ENCODE measurements at places on chromosomes 16 and 17.

GRCh38 chr17:62405451-62405850 is 18.2 kb upstream of the METTL2A start:
- no peak for DNase-seq

DNA sequence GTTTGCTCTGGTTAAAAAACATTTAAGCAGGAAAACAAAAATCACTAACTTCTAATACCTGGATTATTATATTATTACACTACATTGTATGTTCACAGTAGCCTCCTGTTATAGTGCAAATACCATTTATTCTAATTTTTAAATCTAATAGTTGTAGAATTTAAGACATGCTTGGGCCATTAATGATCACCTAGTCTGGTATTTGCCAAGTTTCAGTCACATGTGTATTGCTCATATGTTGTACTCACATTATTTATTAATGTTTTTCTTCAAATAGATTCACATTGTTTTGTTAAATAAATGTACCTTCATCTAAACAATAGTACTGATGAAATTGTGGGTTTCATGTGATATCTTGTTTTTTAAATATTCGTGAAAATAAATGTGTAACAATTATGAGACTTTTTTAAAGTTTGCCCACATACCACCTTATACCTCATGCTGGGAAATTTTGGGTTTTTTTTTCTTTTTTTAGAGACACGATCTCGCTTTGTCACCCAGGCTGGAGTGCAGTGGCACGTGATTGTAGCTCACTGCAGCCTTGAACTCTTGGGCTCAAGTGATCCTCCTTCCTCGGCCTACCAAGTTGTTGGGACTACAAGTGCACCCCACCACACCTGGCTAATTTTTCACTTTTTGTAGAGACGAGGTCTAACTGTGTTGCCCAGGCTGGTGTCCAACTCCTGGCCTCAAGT is 5.9 kb downstream of the ZNF771 start:
- no peak for DNase-seq

DNA sequence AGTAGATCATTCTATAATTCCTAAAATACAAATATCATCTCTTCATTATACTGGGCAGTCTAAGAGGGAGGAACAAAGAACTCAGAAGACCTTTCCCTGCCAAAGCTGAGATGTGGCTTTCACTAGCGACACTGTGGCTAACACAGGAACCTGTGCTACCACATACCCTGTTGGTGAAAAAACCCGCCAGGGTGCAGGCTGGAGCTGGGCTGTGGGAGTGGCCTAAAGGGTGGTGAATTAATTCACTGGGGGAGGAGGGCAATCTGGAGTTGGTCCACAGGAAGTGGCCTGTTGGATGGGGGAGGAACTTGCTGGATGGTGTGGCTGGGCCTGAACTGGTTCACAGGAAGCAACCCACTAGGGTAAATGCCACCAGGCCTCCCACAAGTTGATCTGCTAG is 7.4 kb downstream of the ZNF594 start:
- DNase-seq, result no peak

DNA sequence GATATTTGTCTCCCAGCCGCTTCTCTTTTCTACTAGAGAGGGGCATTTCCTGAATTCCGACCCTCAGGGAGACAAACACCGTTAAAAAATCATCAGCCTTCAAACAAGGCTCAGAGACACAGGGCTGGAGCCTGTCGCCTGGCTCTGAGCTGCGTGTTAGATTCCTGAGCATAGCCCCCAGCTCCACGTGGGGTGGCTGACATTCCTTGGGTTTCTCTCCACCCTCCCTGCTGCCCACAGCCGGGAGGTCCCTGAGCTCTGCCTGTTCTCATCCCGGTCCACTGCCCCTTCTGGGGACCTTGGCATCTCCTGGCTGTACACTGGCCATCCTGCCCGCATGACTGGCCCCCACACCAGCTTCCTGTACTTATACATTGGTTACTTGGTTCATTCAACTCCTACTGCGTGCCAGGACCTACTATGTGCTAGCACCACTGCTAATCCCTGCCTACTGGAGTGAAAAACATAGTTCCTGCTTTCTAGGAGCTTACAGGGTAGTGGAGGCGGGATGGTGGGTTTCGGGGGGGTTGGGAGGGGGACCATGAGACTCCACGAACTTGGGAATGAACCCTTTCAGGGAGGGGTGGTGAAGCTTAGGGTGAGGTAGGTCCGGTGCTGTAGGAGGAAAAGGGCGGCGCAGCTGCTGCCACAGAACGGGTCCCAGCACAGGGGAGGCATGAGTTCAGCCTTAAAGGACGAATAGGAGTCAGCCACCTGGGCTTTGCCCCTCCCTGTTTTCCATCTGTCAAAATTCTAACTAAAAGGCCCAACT is 52.1 kb upstream of the TMEM132E start:
- DNase-seq, result no peak

GRCh38 chr16:55964923-55965475 is 89.8 kb upstream of the CES5A start:
- no peak for DNase-seq

DNA sequence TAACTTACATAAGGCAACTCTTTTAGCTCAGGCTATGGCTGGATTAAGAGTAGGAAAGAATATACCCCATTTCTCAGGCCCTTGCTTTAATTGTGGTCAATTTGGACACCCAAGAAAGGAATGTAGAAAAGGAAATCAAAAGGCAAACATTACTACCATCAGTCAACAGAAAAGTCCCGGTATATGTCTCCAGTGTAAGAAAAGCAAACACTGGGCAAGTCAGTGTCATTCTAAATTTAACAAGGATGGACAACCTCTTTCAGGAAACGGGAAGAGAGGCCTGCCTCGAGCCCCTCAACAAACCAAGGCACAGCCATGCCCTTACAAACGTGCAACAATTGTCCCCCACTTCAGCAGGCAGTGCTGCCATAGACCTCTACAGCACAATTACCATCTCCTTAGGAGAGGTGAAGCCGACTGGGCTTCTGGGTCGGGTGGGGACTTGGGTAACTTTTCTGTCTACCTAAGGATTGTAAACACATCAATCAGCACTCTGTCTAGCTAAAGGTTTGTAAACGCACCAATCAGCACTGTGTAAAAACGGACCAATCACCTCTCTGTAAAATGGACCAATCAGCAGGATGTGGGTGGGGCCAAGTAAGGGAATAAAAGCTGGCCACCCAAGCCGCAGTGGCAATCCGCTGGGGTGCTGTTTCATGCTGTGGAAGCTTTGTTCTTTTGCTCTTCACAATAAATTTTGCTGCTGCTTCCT is 12.4 kb downstream of the MRPL58 start:
- no peak for DNase-seq

GRCh38 chr16:471353-472198 is 46.1 kb downstream of the RAB11FIP3 start:
- no peak for DNase-seq

DNA sequence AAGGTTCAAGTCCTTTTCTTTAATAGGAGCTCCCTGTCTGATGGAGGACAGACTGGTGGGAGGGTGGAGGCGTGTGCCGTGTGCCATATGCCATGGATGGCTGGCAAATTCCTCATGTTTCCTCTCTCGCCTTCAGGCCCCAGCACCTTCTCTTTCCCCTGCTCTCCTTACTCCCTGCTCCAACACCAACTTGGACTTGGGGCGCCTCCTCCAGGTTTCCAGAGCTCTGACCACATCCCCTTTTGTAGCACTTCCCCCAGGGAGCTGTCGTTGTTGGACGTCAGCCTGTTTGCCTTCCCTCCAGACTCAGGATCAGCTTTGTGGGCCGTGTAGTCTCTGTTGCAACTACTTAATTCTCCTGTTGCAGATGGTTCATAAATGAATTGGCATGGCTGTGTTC is 30.7 kb downstream of the TMC7 start:
- no peak for DNase-seq

GRCh38 chr17:47997586-47997985 is 26.7 kb downstream of the CDK5RAP3 start:
- DNase-seq, result no peak

- DNase-seq, result no peak
These were observed 1.2 kb downstream of the DYNLL2 start for GRCh38 chr17:58084317-58084981.

DNA sequence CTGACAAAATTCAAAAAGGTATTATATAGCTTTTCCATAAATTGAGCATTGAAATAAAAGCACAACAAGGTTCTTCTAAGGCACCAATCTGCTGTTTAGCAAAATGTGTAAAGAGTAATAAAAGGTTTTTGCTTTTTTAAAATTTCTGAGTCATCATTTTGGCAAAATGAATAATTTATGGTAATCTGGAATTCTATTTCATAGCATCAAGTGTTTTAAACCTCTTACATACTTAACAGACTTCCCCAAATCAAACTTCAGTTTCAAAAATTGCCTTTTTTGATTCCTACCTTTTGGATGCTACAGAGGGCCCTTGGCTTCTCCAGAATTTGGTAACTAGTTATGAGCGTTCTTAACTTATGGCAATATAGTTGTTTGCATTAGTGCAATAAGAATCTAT is 154.0 kb upstream of the ELAC2 start:
- no peak for DNase-seq

DNA sequence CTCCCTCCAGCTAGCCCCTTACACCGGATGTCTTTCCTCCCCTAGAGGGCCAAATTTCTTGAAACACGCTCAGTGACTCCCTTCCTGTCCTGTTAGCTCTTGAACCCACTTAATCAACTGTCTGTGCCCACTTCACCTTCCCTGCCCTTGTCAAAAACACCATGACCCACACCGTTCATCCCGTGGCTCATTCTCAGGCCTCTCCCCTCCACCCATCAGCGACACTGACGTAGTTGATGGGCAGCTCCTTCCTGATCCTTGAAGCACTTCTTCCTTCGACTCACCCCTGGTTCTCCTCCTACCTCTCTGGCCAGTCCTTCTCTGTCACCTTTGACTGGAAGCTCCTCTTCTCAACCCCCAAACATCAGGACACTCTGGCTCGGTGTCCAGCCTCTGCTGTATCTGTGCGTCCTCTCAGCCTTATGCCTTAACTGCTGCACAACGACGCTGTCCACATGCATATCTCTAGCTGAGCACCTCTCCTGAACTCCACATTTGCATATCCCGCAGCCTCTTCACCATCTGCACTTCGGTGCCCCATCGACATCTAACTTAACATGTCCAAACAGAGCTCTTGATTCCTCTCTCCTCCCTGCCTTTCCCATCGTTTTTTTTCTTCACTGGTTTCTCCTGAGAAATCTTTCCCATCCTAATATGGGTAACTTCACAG is 39.3 kb upstream of the CCDC182 start:
- DNase-seq, result no peak

GRCh38 chr17:17151962-17152361 is 54.2 kb downstream of the PLD6 start:
- DNase-seq, result no peak

DNA sequence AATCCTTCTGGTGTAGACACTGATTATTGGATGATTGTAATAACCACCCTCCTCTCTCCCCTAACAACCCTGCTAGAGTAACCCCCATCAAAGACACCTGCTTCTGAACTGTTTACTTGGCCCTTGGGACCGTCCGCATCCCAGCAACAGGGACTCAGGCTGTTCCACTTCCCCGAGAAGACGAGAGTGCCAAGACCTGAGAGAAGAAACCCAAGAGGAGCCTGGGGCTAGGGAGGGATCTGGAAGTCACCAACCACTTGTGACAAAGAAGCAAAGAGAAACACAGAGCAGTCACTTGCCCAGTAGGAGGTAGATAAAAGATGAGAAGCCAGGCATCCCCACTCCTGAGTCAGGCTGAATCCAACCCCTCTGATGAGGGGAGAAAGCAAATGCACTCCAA is 84.3 kb downstream of the CDH11 start:
- DNase-seq, result no peak

DNA sequence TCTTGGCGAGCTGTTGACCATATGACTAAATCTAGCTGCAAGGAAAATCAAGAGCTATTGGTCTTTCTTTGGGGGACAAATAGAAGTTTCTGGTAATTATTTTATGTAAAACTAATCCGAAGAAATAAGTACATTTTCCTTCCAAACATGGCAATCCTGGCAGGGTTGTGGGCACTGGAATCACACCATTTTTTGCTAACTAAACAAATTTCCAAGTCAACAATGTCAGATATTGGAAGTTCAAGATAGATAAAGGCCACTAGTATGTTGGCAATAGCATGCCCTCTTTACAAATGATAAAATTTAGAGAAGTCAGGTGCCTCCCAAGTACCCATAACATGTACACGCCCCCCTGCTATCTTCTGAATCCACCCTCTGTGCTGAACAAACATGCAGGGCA is 330.4 kb downstream of the CDH13 start:
- no peak for DNase-seq

DNA sequence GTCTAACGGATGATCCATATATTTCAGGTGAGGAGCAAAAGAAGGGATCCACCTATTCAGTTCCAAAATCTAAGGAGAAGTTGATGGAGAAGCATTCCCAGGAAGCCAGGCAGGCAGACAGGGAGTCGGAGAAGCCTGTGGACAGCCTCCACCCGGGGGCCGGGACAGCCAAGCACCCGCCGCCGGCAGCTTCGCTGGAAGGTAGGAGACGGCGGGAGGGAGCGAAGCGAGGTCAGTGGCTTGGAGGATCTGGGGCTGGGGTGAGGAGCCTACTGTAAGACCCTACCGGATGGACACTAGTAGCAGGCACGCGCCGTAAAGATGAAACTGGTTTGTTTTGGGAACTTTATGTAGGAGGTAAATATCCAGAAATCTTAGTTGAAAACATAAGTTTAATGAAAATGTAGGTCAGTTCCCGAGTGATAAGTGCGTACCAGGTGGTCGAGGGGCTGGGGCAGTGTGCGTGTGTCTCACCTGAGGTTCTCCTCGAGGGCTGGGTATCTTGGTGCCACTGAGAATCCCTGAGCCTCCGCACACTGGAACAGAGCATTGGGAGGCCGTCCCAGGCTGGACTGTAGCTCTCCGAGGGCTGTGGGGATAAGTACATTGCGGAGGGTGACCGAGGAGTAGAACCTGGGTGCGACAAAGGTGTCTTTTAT is 714 bp downstream of the SPATA33 start:
- DNase-seq, result no peak

- no peak for DNase-seq
These were observed 1.9 kb downstream of the CDH11 start for GRCh38 chr16:65119901-65120401.

- DNase-seq, result no peak
These were observed 553 bp upstream of the RAB11FIP4 start for GRCh38 chr17:31390748-31391495.

DNA sequence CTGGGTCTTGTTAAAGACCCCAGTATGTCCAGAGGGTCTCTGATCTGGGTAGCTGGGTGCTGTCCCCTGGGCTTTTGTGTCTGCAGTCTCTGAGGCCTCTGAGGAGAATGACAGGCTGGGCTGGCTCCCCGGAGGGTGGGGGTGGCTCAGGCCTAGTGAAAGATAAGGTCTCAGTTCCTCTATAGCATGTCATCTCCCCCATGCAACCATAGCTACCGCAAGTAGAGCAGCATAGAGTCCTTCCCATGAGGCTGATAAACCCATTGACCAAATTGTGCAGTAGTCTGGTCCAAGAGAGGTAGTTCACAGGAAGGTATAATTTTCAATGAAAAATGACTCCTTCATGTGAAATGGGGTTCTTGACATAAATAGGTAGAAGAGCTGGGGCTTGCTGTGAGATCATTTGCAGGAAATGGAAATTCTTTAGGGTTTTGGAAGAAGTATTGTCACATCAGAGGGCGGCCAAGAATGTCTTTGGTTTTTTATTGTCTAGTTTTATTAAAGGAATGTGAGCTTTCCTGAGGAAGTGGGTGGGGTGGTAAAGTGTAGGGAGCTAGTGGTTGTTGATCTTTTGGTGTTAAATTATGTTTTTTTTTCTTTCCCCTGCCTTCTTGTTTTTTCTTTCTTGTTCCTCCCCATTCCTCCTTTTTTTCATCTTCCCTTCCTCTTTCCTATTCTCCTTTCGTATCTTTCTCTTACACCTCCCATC is 21.0 kb downstream of the SLC7A6OS start:
- DNase-seq, result no peak

GRCh38 chr16:57645169-57645568 is 16.7 kb downstream of the ADGRG1 start:
- no peak for DNase-seq

Measured in stimulated activated CD4-positive, alpha-beta T cell treated with anti-CD3 and anti-CD28 coated beads, TNF-alpha, amount 100 ng/mL, for 1 hour (primary cell).